Gastroesophageal sphincter (tissue), 4 donors: ENCODE measurements at places on chromosomes 3 and 15.
A peak's percentile ranks its signal among the peaks of the same experiment; 100 is the strongest.

DNA sequence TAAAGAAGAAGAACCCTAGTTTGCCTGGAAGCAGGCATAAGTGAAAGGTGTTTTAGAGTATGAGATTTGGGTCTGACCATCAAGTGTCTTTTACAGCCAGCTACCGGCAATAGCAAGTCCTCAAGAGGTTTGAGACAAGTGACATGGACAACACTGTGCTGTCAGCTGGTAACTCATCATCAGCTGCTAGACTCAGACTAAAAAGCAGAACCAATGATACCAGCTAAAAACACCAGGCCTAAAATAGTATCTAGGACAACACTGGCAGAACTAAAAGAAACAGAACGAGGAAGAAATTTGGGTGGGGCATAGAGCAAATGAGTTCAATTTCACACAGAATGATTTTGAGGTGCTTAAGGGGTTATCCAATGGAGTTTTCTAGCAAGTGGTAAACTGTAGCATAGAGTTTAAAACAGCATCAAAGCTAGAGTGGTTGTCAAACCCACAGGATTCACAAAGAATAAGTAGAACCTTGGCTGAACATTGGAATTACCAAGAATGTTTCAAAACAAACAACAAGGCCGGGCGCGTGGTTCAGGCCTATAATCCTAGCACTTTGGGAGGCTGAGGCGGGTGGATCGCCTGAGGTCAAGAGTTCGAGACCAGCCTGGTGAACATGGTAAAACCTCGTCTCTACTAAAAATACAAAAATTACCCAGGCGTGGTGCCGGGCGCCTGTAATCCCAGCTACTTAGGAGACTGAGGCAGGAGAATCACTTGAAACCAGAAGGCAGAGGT, 3.9 kb downstream of the CIAO2A start:
- ATAC-seq = no peak
- no peak overlapping the region for H3K4me3 ChIP-seq
- no peak overlapping the region for H3K27ac ChIP-seq
- H3K36me3 ChIP-seq = peaks cover 50% of the 10 kb centered on the region
- no peaks in the 10 kb centered on the region for H3K4me1 ChIP-seq
- H3K27me3 ChIP-seq = no peaks in the 10 kb centered on the region

DNA sequence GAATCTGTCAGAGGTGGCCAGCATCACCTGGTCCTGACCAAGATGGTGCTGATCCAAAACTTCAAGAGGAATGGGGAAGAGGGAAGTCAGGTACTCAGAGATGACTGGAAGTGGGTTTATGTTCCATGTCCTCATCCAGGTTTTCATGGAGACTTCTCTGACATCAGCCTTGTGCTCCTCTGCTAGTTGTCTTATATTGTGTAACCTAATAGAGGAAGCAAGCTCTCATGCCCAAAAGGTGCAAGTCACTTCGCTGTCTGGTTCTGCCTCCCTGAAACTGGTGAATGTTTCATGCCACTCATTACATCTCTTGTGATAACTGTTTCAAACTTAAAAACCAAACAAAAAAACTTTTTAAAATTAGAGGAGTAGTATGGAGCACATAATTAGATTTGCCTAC, 127.2 kb upstream of the MANF start:
- ATAC-seq = no peak
- no peaks in the 10 kb centered on the region for H3K27me3 ChIP-seq
- H3K27ac ChIP-seq = no peak overlapping the region
- H3K36me3 ChIP-seq = peaks cover 19% of the 10 kb centered on the region
- no peaks in the 10 kb centered on the region for H3K4me1 ChIP-seq
- no peak overlapping the region for H3K4me3 ChIP-seq

GRCh38 chr15:48273049-48273448, 58.2 kb upstream of the DUT start:
- no peaks in the 10 kb centered on the region for H3K36me3 ChIP-seq
- no peak overlapping the region for H3K27ac ChIP-seq
- no peak for ATAC-seq
- no peaks in the 10 kb centered on the region for H3K4me1 ChIP-seq

DNA sequence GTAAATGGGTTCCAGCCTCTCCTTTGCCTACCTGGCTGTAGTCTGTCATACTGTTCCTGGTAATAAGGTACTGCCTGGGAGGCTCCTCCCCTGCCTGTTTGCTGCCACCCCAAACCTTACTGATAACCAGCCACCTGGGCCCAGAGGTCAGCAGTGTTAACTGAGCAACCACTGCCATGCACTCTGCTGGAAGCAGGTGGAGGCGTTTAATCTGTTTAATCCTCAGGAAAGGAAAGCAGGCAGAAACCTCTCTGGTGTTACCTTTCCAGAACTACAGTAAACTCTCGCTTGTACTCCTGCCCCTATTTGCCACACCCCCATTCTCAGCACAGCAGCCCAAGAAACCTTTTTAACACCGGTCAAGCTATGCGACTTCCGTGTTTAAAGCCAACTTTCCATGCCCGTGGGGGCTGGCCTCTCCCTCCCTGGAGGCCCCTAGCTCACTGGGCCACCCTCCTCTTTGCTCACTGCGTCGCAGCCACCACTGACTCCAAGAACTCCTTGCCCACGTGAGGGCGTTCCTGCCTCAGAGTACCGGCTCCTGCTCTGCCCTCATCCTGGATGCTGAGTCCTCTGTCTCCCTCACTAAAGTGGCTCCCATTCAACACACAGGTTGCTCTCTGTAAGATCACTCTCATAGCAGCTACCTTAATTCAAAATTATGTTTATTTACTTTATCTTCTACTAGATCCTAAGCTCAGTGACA, 8.3 kb downstream of the BDH1 start:
- peaks cover 29% of the 10 kb centered on the region for H3K36me3 ChIP-seq
- no peak for ATAC-seq
- H3K27ac ChIP-seq = no peak overlapping the region
- H3K4me3 ChIP-seq = no peak overlapping the region
- no peaks in the 10 kb centered on the region for H3K27me3 ChIP-seq

- ATAC-seq = no peak
- H3K27me3 ChIP-seq = peaks cover 7% of the 10 kb centered on the region
- H3K27ac ChIP-seq = no peak overlapping the region
- no peak overlapping the region for H3K4me3 ChIP-seq
- H3K4me1 ChIP-seq = no peaks in the 10 kb centered on the region
These were observed 68.7 kb downstream of the CHRD start for GRCh38 chr3:184448321-184449160.

GRCh38 chr3:50381383-50381782, 22.1 kb upstream of the TMEM115 start:
- H3K4me1 ChIP-seq = no peaks in the 10 kb centered on the region
- H3K27ac ChIP-seq = no peak overlapping the region
- ATAC-seq = no peak
- H3K36me3 ChIP-seq = no peaks in the 10 kb centered on the region

GRCh38 chr3:42707620-42708355, 5.2 kb upstream of the HHATL start:
- no peak overlapping the region for H3K4me3 ChIP-seq
- ATAC-seq = no peak
- H3K27ac ChIP-seq = no peak overlapping the region
- H3K4me1 ChIP-seq = no peaks in the 10 kb centered on the region
- no peaks in the 10 kb centered on the region for H3K36me3 ChIP-seq

GRCh38 chr15:81000144-81000623, 539 bp upstream of the TLNRD1 start:
- H3K27ac ChIP-seq = peak overlapping the region; percentile 76
- peaks cover 13% of the 10 kb centered on the region for H3K36me3 ChIP-seq
- no peak for ATAC-seq
- no peaks in the 10 kb centered on the region for H3K27me3 ChIP-seq
- H3K4me3 ChIP-seq = peak overlapping the region; percentile 59

GRCh38 chr15:101132390-101133180, 119.3 kb downstream of the CHSY1 start:
- ATAC-seq = no peak
- H3K27me3 ChIP-seq = no peaks in the 10 kb centered on the region
- no peaks in the 10 kb centered on the region for H3K36me3 ChIP-seq

GRCh38 chr3:42375121-42375800, 35.1 kb downstream of the LYZL4 start:
- no peak overlapping the region for H3K4me3 ChIP-seq
- no peak overlapping the region for H3K27ac ChIP-seq
- H3K27me3 ChIP-seq = no peaks in the 10 kb centered on the region
- no peaks in the 10 kb centered on the region for H3K4me1 ChIP-seq

- H3K27me3 ChIP-seq = peaks cover 95% of the 10 kb centered on the region
- ATAC-seq = peak; percentile 47
- H3K36me3 ChIP-seq = no peaks in the 10 kb centered on the region
- H3K4me1 ChIP-seq = no peaks in the 10 kb centered on the region
These were observed 710 bp downstream of the MECOM start for GRCh38 chr3:169662843-169663160.

- ATAC-seq = no peak
- no peak overlapping the region for H3K4me3 ChIP-seq
- H3K27ac ChIP-seq = no peak overlapping the region
- H3K36me3 ChIP-seq = no peaks in the 10 kb centered on the region
- H3K4me1 ChIP-seq = no peaks in the 10 kb centered on the region
These were observed 144.7 kb upstream of the IQSEC1 start for GRCh38 chr3:13217736-13218540.

DNA sequence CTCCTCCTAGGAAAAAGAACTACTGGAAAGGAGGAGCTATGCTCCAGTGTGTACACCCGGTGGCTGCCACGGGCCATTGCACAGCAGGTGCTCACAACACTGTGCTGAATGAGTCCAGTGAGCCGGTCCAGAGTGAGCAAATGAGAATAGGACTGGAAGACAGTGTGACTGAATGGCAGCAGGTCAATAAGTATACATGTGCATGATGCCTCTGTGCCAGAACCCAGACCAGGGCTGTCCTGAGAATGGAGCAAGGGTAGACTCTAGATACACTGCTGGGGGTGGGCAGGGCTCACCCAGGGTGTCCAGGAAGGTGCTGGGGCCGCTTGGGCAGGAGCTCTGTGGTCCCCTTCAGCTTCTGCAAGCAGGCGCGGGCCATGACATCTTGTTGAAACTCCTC, 8.3 kb downstream of the POLG start:
- no peaks in the 10 kb centered on the region for H3K27me3 ChIP-seq
- no peaks in the 10 kb centered on the region for H3K4me1 ChIP-seq
- H3K36me3 ChIP-seq = peaks cover 100% of the 10 kb centered on the region
- H3K4me3 ChIP-seq = no peak overlapping the region
- ATAC-seq = no peak

GRCh38 chr3:38641461-38642110, 7.9 kb downstream of the SCN5A start:
- no peaks in the 10 kb centered on the region for H3K4me1 ChIP-seq
- H3K27me3 ChIP-seq = peaks cover 78% of the 10 kb centered on the region
- no peaks in the 10 kb centered on the region for H3K36me3 ChIP-seq
- no peak overlapping the region for H3K4me3 ChIP-seq
- no peak for ATAC-seq

GRCh38 chr3:74515451-74515850, 99.0 kb downstream of the CNTN3 start:
- H3K4me3 ChIP-seq = no peak overlapping the region
- no peak for ATAC-seq

GRCh38 chr3:129278966-129279906, 566 bp downstream of the HMCES start:
- ATAC-seq = peak; percentile 48
- no peaks in the 10 kb centered on the region for H3K36me3 ChIP-seq
- peak overlapping the region; percentile 87 for H3K4me3 ChIP-seq

DNA sequence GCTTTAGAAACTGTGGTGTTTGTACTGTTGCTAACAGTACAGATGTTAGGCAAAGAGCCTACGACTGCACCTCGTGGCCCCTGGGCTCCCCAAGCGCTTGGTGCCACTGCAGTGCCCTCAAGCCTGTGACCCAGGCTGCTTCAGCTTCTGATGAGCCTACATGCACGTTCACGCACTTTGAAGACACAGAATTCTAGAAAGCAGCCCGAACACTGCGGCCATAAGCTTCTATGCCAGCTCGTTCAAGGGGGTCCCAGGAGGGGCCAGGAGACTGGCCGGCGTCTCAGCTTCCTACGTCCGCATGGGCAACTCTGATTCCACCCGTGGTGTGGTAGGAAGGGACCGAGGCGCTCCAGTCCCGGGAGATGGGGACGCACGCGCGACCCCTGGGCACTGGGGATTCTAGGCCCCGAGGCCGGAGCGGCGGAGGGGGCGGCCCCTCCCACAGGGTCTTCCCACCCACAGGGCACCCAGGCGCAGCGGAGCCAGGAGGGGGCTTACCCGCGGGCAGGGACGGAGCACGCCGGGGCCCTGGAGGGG, 653 bp downstream of the MYO5C start:
- H3K36me3 ChIP-seq = no peaks in the 10 kb centered on the region
- H3K4me3 ChIP-seq = peak overlapping the region; percentile 64
- peak overlapping the region; percentile 78 for H3K27ac ChIP-seq
- ATAC-seq = peak; percentile 11
- peaks cover 19% of the 10 kb centered on the region for H3K27me3 ChIP-seq

DNA sequence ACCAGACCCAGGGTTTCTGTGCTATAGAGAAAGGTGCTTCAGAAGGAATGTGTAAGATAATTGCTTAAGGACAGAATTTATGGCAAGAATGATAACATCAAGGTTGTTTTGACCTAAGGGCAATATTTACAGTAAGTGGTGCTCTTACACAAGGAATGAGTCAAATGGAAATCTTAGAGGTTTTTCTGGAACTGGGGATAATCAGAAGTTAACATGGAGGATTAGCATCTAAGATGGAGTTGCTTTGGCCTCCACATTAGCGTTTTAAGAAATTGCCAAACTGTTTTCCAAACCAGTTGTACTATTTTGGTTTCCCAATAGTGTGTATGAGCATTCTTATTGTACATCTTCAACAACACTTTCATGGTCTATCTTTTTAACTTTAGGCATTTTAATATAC, 3.1 kb downstream of the WDR93 start:
- peaks cover under 1% of the 10 kb centered on the region for H3K27me3 ChIP-seq
- no peak overlapping the region for H3K4me3 ChIP-seq
- no peak overlapping the region for H3K27ac ChIP-seq
- H3K36me3 ChIP-seq = no peaks in the 10 kb centered on the region
- H3K4me1 ChIP-seq = no peaks in the 10 kb centered on the region
